ENCODE measurements at places on chromosomes 7 and 10.

DNA sequence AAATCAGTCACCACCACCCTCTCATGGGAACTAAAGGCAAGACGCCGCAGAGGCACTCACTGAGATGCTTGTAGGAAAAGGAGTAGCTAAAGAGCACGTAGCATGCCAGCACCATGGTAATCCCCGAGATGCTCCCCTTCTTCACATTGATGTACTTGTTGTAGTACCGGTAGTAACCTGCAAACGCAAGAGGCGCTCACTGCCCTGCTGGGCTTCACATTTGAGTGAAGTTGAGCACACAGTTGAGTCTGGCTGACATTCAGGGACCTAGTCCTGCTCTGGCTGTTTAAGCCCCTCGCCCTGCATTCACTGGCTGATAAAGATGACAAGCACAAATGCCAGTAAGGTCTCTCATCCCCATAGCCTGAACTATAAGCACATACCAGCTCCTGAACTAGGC, 6.9 kb downstream of the ATP5MF start:
- DNase-seq, result no peak

DNA sequence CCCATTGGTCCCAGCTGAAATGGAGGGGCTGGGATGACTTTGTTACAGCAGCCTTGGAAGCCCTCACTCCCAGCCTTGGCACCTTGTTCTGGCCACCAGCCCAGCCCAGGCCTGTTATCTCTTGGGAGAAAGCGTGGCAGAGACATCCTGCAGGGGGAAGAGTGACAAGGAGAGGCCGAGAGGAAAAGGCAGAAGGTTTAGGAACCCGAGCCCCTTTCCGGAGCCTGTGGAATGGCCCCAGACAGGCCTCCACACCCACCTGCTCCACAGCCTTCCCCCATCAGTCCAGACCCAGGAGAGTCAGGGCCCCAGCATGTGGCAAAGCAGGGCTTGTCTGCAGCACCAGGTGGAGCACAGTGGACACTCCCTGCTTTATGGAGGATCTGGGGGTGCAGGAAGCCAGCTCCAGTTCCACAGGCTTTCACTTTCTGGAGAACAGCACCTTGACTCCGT, 24.1 kb upstream of the TRIM8 start:
- no peak for DNase-seq

GRCh38 chr7:148543-148931, 43.8 kb upstream of the FAM20C start:
- no peak for DNase-seq

DNA sequence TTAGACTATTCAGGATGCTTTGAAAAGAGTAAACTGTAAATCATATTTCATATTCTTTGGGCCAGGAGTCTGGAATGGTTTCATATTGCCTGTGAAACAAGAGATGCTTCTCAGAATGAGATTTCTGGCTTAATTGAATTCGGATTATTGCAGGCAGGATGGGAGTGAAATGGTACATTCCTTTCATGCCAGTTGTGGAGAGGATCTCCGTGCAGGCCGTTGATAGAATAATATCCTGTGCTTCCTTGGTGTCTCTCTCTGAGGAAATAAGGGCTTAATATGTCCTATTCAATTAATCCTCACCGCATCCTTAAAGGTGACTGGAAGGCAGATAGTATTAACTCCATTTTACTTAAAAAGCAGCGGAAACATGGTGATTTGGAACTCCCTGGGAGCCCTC, 56.6 kb downstream of the CUX1 start:
- peak; percentile 30 for DNase-seq

- no peak for DNase-seq
Observed at GRCh38 chr7:94258418-94259300, 136.0 kb upstream of the COL1A2 start.

Measured in hepatic stellate cell (primary cell).